ENCODE measurements at places on chromosomes 5 and 9. TPM values are rescaled to one million over a fixed set of nuclear protein-coding genes. Genes with fewer than 3 reads are reported as not detected.

Gene TMEM171
- not detected for total RNA-seq

- no peaks in the 10 kb centered on the region for H3K4me1 ChIP-seq
- H3K36me3 ChIP-seq: no peaks in the 10 kb centered on the region
- DNase-seq: no peak
- H3K4me3 ChIP-seq: no peak overlapping the region
- H3K27me3 ChIP-seq: no peaks in the 10 kb centered on the region
- no peak overlapping the region for H3K27ac ChIP-seq
These were observed 99.4 kb downstream of the TMEM215 start for GRCh38 chr9:32882705-32883104.

Gene CDH12
- total RNA-seq: not detected

- H3K27ac ChIP-seq: no peak overlapping the region
- no peaks in the 10 kb centered on the region for H3K27me3 ChIP-seq
- no peaks in the 10 kb centered on the region for H3K36me3 ChIP-seq
- no peak overlapping the region for H3K4me3 ChIP-seq
- peaks cover 25% of the 10 kb centered on the region for H3K4me1 ChIP-seq
These were observed 176.3 kb upstream of the PTGER4 start for GRCh38 chr5:40503439-40503838.

DNA sequence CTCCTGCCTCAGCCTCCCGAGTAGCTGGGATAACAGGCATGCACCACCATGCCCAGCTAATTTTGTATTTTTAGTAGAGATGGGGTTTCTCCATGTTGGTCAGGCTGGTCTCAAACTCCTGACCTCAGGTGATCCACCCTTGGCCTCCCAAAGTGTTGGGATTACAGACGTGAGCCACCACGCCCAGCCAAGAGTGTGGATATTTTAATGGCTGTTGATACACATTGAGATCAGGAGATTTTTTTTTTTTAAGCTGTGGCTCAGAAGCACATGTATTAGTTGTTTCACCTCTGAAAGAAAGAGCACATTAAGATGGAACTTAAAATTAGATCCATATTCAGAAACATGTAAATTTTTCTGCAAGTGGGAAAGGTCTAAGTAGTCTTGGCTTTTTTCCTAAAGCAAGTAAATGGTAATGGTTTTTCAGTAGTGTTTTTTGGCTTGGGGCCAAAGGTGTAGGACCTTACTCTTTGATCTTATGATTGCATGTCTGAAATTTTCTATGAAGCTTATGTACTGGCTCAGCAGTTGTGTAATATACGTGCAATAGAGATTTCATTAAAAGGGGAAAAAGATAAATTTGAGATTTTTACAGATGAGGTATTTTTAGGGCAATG, 9.9 kb downstream of the RBM27 start:
- peaks cover 10% of the 10 kb centered on the region for H3K36me3 ChIP-seq
- no peak overlapping the region for H3K27ac ChIP-seq
- DNase-seq: no peak
- H3K4me3 ChIP-seq: no peak overlapping the region

Gene FBXL17
- 6.6 TPM for total RNA-seq

Gene GDF9
- 0.69 TPM for total RNA-seq

Gene SPTAN1
- total RNA-seq: 192 TPM

Gene SPATA31E1
- not detected for total RNA-seq

GRCh38 chr5:158979749-158980521, 119.8 kb downstream of the EBF1 start:
- no peak overlapping the region for H3K4me3 ChIP-seq
- no peak overlapping the region for H3K27ac ChIP-seq
- DNase-seq: no peak
- peaks cover 3% of the 10 kb centered on the region for H3K27me3 ChIP-seq

Gene SPATA31A3
- not detected for total RNA-seq

- DNase-seq: no peak
- no peaks in the 10 kb centered on the region for H3K4me1 ChIP-seq
- H3K36me3 ChIP-seq: no peaks in the 10 kb centered on the region
- H3K4me3 ChIP-seq: no peak overlapping the region
- no peak overlapping the region for H3K27ac ChIP-seq
- H3K27me3 ChIP-seq: no peaks in the 10 kb centered on the region
These were observed 50.0 kb upstream of the NUDT12 start for GRCh38 chr5:103612545-103612944.

Gene PDE8B
- not detected for total RNA-seq

DNA sequence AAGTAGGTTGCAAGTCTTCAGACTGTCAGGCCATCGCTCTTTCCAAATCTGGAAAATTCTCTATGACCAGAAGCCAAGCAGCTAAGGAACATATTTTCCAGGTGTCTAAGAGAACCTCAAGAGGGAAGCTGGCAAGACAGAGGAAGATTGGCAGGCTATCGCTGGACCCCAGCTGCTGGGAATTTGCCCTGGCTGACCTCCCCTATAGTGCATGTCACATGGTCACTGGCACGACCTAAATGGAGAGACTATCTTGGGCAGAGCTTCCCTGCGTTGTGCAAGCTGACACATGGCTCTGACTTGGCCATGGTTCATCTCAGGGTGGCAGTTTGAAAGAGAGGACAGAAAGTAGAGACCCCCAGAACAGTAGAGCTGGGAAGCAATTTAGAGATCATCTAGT, 104.9 kb upstream of the ZNF618 start:
- no peak overlapping the region for H3K27ac ChIP-seq
- no peaks in the 10 kb centered on the region for H3K4me1 ChIP-seq
- H3K4me3 ChIP-seq: no peak overlapping the region
- no peak for DNase-seq

Data from activated CD4-positive, alpha-beta T cell treated with anti-CD3 and anti-CD28 coated beads for 36 hours (primary cell).